ENCODE measurements at places on chromosomes 7 and 10. TPM values are rescaled to one million over a fixed set of nuclear protein-coding genes. Genes with fewer than 3 reads are reported as not detected.

DNA sequence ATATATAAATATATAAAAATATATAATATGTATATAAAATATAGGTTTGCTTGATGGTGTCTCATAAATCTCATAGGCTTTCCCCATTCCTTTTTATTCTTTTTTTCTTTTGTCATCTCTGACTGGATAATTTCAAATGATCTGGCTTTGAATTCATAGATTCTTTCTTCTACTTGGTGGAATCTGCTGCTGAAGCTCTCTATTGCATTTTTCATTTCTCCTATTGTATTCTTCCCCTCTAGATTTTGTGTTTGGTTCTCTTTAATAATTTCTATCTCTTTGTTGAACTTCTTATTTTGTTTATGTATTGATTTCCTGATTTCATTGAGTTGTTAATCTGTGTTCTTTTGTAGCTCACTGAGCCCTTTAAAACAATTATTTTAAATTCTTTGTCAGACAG is 629.4 kb downstream of the GALNT17 start:
- H3K4me3 ChIP-seq = no peak overlapping the region
- no peaks in the 10 kb centered on the region for H3K36me3 ChIP-seq
- H3K27ac ChIP-seq = no peak overlapping the region
- no peak for DNase-seq
- H3K27me3 ChIP-seq = no peaks in the 10 kb centered on the region
- no peaks in the 10 kb centered on the region for H3K4me1 ChIP-seq

DNA sequence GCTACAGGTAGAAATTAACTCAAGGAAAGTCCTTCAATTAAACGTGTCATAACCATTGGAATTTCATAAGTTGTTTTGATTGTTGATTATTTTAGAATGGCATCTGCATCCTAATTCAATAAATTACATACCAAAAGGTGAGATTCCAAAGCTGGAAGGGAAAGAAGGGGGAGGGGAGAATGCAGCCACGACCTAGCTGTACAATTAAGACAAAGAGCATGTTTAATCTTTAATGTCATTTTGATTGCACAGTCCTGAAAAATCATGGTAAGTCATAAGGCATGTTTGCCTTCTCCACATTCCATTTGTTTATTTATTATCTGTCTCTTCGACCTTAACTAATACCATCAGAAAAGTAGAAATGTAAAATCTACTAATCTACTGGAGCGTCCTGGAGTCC is 358.1 kb downstream of the FRMD4A start:
- no peaks in the 10 kb centered on the region for H3K4me1 ChIP-seq
- H3K4me3 ChIP-seq = no peak overlapping the region
- no peaks in the 10 kb centered on the region for H3K27me3 ChIP-seq
- H3K27ac ChIP-seq = no peak overlapping the region
- no peaks in the 10 kb centered on the region for H3K36me3 ChIP-seq

DNA sequence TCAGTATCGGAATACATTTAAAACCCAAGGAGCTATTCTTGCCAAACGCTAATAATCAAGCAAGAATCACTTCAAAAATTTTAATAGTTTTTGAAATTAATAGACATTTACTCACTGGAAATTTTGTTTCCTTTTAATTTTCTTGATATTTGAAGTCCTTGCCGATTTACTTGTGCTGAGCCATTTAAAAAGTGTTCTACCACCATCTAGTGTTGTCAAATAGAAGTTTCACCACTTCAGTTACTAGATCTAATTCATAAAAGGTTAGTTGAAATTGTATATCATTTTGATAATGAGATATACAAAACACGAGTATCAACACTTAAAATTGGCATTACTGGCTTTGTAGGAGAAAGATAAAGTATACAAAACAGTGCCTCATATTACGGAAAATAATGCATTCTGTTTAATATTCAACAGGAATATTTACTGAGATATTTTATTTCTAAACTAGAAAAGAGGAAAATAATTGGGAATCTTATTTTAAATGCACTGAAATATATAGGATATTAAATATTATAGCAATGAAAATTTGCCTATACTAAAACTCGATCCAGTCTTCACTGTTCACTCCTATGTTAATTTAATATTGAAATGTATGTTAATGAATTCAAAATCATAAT is 664.8 kb upstream of the SEMA3D start:
- H3K4me3 ChIP-seq = no peak overlapping the region
- no peaks in the 10 kb centered on the region for H3K36me3 ChIP-seq
- H3K27ac ChIP-seq = no peak overlapping the region
- H3K27me3 ChIP-seq = no peaks in the 10 kb centered on the region

ACBD5 gene
- 19.2 TPM for total RNA-seq

- H3K4me1 ChIP-seq = peaks cover 8% of the 10 kb centered on the region
- no peak overlapping the region for H3K4me3 ChIP-seq
- H3K27me3 ChIP-seq = no peaks in the 10 kb centered on the region
- no peak for DNase-seq
Measured at GRCh38 chr7:36762394-36762793, 38.1 kb upstream of the AOAH start.

DNA sequence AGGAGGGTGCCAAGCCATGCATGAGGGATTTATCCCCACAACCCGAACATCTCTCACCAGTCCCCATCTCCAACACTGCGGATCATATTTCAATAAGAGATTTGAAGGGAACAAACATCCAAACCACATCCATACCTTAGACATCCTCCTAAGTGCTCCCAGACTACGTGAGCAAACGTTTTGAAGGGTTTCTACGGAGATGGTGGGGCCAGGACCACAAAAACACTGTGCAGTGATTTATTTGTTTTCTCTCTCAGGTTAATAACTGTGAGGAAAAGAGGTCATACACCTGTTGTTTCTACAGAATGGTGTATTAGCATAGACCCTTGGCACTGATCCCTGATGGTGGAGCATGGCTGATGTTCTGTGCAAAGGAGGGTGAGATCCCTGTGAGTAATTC is 277.8 kb downstream of the FRMD4A start:
- no peak for DNase-seq
- no peaks in the 10 kb centered on the region for H3K36me3 ChIP-seq
- H3K4me3 ChIP-seq = no peak overlapping the region
- no peaks in the 10 kb centered on the region for H3K27me3 ChIP-seq
- no peaks in the 10 kb centered on the region for H3K4me1 ChIP-seq

DNA sequence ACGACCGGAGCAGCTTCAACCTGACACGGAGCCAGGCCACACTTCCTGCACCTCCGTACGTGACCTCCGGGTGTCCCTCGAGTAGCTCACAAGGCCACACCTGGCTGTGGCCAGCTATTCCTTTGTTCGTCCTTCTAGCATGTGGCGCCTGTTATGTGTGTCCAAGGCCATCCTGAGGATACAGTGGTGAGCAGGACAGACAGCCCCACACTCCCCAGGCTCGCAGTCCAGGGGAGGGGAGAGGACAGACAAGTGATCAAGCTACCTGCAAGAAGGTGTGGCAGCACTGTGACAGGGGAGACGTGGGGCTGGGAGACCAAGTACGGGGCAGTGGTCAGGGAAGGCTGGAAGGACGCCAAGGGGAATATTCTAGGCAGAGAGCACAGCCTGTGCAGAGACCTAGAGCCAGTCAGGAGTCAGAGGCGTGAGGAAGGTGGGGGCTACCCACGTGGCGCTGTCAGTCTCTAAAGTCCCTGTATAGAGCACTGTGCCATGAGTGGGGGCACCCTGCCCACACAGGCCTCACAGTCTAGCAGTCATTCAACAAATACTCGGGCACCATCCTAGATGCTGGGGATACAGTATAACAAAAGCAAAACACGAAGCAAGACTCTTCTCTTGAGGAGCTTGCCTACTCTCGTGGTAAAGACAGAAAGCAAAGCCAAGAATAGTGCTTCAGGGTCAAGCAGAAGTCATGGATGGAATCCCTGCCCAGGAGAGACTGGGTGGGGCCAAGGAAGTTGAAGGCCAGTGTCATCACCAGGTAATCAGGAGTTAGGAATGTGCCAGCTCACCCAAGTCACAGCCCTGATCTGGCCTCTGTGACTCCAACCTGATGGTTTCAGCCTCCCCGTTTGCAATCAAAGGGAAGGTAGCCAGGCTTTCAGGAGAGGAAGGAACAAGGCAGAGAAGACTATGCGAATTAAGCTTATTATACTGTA is 58.6 kb downstream of the PROSER2 start:
- no peak overlapping the region for H3K27ac ChIP-seq
- DNase-seq = no peak
- no peaks in the 10 kb centered on the region for H3K27me3 ChIP-seq

GRCh38 chr10:31207636-31208035 is 111.4 kb upstream of the ZEB1 start:
- no peak for DNase-seq
- no peak overlapping the region for H3K4me3 ChIP-seq
- H3K27me3 ChIP-seq = no peaks in the 10 kb centered on the region
- H3K36me3 ChIP-seq = no peaks in the 10 kb centered on the region
- no peak overlapping the region for H3K27ac ChIP-seq

ZFAND2A gene
- total RNA-seq = 28.5 TPM

DNA sequence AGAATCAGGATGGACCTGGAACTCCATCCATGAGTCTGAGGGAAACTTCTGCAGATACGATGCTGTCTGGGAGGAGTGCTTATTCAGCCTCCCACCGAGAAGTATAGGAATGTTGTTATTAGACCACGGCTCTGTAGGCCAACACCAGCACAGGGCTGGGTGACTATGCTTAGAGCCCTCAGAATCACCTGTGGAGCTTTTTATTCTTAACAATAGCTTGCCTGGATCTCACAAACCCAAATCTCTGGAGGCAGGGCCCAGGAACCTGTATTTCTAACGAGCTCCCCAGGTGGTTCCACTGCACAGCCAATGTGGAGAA is 55.6 kb upstream of the ARID5B start:
- no peaks in the 10 kb centered on the region for H3K27me3 ChIP-seq
- no peak for DNase-seq
- H3K27ac ChIP-seq = no peak overlapping the region
- H3K4me1 ChIP-seq = no peaks in the 10 kb centered on the region
- H3K4me3 ChIP-seq = no peak overlapping the region

SPDYE9 gene
- not detected for total RNA-seq

DNA sequence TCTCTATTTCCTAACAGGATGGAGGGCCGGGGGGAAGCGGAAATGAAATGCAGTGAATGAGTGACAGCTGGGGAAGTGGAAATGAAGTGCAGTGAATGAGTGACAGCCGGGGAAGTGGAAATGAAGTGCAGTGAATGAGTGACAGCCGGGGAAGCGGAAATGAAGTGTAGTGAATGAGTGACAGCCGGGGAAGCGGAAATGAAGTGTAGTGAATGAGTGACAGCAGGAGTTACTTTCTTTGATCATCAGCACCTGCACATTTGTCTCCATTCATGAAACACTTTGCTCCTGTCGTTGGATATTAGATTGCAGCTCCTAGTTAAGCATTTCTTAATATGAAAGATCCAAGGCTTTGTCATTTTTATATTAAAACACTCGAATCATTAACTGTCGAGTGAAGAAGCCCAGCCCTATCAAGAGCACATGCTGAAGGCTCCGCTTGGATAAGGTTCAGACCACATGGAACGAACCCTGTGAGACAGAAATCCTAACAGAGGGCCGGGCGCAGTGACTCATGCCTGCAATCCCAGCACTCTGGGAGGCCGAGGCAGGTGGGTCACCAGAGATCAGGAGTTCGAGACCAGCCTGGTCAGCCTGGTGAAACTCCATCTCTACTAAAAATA is 406.0 kb upstream of the ADARB2 start:
- no peaks in the 10 kb centered on the region for H3K4me1 ChIP-seq
- no peaks in the 10 kb centered on the region for H3K36me3 ChIP-seq
- H3K4me3 ChIP-seq = no peak overlapping the region
- H3K27ac ChIP-seq = no peak overlapping the region
- H3K27me3 ChIP-seq = no peaks in the 10 kb centered on the region

TMEM270 gene
- not detected for total RNA-seq

GRCh38 chr10:104337521-104337984 is 712 bp downstream of the ITPRIP start:
- H3K27me3 ChIP-seq = no peaks in the 10 kb centered on the region
- peak overlapping the region; percentile 59 for H3K4me3 ChIP-seq
- H3K4me1 ChIP-seq = peaks cover 53% of the 10 kb centered on the region
- peak overlapping the region; percentile 89 for H3K27ac ChIP-seq
- H3K36me3 ChIP-seq = no peaks in the 10 kb centered on the region
- no peak for DNase-seq

ABCC2 gene
- 1.1 TPM for total RNA-seq

DNA sequence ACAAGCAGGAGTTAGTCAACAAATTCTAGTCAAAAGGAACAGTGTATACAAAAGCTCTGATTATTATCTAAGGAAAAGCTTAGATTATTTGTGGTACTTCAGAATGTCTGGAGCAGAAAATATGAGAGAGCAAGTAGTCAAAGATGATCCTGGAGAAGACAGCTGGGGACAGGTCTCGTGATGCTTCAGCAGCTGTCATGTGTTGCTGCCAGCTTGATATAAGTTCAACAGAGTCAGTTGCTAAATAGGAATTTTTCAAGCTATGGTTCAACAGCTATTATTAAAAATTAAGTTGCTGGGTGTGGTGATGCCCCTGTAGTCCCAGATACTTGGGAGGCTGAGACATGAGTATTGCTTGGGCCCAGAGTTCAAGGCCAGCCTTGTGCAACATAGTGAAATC is 240.0 kb upstream of the RHOBTB1 start:
- H3K4me1 ChIP-seq = no peaks in the 10 kb centered on the region
- no peaks in the 10 kb centered on the region for H3K27me3 ChIP-seq
- no peak for DNase-seq
- H3K36me3 ChIP-seq = no peaks in the 10 kb centered on the region
- H3K4me3 ChIP-seq = no peak overlapping the region

FAM237B gene
- total RNA-seq = not detected

DNA sequence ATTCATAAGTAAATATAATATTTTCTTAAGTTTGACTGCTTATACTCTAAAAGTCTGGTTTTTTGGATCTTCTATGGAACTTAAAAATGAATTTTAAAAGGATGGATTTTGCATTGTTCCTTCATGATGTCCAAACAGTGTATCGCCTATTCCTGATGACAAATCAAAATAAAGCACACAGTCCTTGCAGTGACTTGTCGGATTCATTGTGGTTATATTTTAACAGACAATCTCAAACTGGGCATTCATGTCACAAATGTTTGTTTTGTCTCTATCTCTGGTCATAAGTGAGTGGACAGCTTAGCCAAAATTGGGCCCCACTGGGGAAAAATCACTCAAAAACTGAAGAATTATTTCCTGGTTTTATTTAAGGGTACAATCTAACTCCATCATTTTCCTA is 74.8 kb downstream of the LMBR1 start:
- no peak overlapping the region for H3K27ac ChIP-seq
- H3K36me3 ChIP-seq = no peaks in the 10 kb centered on the region
- no peak overlapping the region for H3K4me3 ChIP-seq
- DNase-seq = no peak
- H3K4me1 ChIP-seq = no peaks in the 10 kb centered on the region
- H3K27me3 ChIP-seq = no peaks in the 10 kb centered on the region

EPC1 gene
- total RNA-seq = 40.9 TPM

DNA sequence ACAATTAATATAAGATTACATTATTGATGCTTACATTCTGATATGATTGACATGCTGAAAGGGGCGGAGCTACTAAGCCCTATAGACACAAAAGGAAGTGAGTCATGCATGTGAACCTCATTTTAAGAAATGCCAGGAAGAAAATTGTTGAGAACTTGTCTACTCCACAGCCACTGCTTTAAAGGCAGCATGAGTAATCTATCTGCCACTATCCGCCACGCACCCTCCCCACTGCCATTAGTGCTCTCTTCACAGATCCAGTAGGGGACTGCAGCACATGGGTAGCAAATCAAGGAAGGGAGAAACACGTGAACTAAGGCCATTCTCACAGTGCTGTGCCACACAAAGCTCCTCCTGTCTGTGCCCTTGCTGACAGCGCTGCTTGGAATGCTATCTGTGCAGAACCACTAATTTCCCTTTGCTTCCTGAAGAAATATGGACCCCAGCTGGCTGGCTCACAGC is 524.8 kb downstream of the GRM8 start:
- no peak overlapping the region for H3K4me3 ChIP-seq
- no peaks in the 10 kb centered on the region for H3K4me1 ChIP-seq
- H3K36me3 ChIP-seq = no peaks in the 10 kb centered on the region
- no peak overlapping the region for H3K27ac ChIP-seq
- no peaks in the 10 kb centered on the region for H3K27me3 ChIP-seq
- no peak for DNase-seq

FAM25A gene
- total RNA-seq = not detected
